Ecto neural progenitor cell (in vitro differentiated cells): ENCODE measurements at places on chromosomes 13 and 19.
A peak's percentile ranks its signal among the peaks of the same experiment; 100 is the strongest.

- DNase-seq, result no peak
Observed at GRCh38 chr13:50780201-50781015, 63.1 kb downstream of the DLEU7 start.

DNA sequence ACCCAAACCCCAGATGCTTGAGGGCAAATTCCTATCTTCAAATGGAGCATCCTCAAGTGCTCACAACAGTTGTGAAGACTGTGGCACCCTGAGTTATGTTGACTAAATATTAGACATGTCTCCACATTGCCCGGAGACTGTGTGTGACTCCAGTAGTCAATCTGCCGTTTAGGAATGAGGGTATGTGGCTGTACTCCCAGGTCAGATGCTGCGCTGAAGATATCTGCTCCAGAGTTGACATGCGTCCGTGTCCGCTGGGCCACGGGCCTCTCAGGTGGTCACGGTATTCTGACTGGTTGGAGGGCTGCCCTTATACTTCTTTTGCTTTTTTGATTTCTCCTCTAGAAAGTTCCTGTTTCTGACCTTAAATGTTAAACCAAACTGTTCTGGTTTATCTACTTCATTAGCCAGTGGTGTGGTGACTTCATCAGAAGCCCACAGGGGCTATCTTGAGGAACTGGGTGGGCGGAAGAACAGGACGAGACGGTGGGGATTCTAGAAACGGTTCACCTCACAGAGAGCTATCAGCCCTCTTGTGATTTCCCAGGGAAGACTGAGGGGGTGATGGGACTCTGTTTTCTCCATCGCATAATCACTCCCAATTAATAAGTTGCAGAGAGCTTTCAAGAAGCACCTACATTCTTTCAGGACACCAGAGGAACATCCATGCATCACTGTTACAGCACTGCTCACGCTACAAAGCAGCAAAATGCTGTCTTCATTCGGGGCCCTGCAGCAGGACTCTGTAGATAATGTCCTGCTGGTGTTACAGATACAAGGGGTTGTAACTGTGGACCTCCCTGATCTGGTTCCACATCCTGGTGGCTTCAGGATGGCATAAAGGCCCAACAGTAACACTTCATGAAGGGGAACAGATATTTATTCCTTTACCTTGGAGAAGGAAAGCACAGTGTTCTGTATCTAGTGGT is 1.3 kb upstream of the LCP1 start:
- DNase-seq, result no peak

DNA sequence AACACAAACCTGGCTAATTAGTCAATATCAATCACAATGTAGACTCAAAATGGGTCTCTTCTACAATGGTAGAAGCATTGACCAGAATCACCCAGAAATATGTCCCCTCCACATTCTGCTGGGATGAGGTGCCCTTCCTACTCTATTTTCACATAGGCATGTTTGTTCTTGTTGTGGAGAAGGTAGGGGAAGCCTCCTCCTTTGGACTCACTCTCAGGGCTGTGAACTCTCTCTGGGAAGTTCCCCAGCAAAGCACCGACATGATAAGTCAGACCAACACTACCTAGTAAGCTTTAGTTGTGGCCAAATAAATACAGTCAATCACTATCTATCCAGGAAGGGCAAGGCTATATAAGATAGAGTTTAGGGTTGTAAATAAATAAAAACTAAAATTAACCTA is 194.5 kb upstream of the UBL3 start:
- no peak for DNase-seq

DNA sequence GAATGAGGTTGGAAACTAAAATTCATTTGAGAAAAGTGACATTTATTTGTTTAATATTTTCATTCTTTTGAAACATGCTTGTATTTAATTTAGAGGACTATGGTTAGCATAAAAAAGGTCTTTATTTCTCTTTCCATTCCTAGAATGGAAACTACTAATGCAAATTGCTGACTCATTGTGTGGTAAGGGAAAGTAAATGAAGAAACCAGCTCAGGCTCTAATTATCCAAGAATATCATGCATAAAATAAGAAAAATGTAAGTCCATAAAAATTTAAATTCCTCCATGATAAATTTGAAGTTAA is 777.0 kb upstream of the SLITRK1 start:
- no peak for DNase-seq

DNA sequence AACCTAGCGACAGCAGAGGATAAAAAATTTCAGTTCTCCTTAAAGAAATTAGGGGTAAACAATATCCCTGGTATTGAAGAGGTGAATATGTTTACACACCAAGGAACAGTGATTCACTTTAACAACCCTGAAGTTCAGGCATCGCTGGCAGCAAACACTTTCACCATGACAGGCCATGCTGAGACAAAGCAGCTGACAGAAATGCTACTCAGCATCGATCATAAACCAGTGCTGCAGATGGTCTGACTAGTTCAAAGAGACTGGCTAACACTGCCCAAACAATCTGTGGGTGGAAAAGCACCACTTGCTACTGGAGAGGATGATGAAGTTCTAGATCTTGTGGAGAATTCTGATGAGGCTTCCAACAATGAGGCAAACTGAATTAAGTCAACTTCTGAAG is 19.9 kb upstream of the ACOD1 start:
- no peak for DNase-seq

- DNase-seq, result no peak
Observed at GRCh38 chr13:91162180-91162579, 185.3 kb upstream of the MIR17HG start.

GRCh38 chr13:42331009-42331408 is 59.1 kb downstream of the AKAP11 start:
- no peak for DNase-seq

GRCh38 chr19:40081411-40081810 is 9.3 kb downstream of the ZNF780A start:
- DNase-seq, result no peak

DNA sequence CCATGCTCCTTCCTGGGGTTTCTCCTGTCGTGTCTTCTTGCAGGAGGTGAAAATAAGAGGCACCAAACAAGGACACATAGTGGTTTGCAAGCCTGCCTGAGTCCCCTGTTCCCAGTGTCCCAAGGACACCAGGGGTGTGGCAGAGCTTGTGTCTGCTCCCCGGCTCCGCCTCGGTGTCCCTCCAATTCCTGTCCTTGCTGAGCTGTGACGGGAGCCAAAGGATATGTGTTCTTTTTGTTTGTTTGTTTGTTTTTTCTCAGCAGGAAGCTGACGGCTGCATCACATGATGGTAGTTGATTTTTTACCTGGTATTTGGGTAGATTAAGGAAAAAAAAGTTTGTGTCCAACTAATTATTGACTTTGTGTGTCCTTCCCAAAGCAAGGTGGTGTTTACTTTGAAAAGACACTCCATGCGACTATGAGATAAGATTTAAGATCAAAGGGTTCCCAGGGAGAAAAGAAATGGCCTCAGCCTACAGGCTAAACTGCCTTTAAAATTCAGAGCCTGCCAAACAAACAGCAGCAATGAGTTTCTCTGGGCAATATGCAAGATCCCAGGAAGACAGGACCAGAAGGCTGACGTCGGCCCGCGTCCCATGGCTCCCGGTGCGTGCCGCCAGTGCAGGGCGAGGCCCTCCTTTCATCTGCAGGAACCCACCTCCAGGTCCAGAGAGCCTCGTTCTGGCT is 50.8 kb upstream of the XPO4 start:
- no peak for DNase-seq

DNA sequence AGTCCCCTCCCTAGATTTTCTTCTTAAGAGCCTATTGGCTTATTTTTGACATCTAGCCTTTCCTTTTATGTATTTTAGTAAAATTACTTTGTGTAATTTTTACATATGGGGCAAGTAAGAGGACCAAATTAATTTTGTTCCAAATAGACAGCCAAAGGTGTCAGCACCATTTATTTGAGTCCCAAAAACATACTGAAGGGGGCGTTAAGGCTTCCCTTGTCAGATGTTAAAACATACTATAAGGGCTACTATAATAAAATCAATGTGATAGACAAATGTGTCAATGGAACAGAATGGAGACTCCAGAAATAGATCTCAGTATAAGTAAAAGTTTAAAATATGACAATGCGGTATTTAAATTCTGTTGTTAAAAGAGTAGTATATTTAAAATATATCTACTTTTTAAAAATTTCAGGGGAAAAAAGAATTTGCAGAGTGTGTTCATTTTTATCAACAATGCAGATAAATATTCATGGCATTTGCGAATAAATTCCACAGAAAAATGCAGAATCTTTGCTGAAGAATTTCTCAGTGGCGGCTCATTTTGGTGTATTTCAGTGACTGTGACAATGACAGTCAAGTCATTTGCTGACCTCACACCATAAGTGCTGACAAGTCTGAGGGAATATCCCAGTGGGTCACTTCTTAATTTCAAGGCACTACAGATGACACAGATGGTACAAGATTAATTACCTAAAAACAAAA is 133.7 kb downstream of the MTUS2 start:
- DNase-seq, result no peak

DNA sequence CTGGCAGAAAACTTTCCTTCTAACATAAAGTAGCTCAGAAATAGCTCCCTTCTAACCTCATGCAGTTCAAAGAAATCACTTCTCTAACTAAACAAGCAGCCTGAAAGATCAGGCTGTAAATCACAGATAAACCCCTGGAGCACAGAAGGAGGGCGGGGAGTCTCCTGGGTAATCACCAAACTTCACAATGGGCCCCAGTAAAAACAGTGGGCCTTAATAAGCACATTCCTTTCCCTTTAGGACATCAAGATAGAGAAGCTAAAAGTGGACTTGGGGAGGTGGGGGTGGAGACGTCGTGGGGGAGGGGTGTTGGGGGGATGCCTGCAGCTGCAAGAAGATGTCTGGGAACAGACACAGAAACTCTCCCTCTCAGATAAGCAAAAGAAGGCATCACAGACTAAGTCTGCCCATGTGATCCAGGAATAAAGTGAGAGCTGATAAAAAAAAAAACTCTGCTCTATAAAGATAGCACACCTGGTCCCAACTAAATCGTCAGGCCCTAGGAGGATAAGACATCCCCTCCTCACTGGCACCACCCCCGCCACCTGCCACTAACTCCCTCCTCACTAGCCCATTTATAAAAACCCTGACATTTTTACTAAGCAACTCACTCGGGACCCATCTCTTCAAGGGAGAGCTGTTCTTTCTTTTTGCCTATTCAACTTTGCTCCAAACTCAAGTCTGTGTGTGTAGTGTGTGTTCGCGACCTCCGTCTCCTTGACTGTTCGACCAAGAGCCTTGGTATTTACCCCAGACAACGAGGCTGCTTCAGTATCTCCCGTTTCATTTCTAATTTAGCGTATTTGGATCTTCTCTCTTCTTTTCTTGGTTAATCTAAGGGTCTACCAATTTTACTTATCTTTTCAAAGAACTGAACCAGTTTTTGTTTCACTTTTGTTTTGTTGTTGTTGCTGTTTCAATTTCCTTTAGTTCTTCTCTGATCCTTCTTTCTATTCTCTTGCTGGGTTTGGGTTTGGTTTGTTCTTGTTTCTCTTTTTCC is 31.7 kb downstream of the DNAJC15 start:
- peak; percentile 60 for DNase-seq

- no peak for DNase-seq
Observed at GRCh38 chr19:4034048-4035017, 26.8 kb downstream of the PIAS4 start.

GRCh38 chr13:33764716-33765115 is 53.2 kb upstream of the RFC3 start:
- no peak for DNase-seq

DNA sequence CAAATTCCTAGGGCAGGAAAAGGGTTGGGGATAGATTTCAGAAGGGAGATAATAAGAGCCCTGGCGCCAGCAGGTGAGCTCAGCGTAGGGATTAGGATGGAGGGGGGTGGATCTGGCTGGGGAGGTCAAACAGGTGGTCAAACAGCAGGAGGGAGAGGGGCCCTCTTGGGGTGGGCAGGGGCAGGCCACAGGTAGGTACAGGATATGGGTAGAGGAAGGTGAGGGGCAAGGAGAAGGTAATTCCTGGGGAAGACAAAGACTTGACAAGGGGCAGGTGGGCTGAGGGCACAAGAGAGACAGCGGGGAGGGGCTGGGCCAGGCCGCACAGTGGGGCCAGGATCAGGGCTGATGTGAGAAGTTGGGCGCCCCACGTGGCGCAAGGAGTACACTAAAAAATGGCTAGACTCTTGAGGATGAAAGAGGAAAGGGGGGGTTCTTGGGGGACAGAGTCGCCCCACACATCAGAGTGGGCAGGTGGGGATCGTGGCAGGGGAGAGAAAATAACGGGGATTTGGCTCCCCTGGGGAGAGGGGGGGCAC is 713 bp downstream of the KRI1 start:
- peak; percentile 72 for DNase-seq

- peak; percentile 25 for DNase-seq
Observed at GRCh38 chr19:29326351-29326750, 113.4 kb upstream of the UQCRFS1 start.

DNA sequence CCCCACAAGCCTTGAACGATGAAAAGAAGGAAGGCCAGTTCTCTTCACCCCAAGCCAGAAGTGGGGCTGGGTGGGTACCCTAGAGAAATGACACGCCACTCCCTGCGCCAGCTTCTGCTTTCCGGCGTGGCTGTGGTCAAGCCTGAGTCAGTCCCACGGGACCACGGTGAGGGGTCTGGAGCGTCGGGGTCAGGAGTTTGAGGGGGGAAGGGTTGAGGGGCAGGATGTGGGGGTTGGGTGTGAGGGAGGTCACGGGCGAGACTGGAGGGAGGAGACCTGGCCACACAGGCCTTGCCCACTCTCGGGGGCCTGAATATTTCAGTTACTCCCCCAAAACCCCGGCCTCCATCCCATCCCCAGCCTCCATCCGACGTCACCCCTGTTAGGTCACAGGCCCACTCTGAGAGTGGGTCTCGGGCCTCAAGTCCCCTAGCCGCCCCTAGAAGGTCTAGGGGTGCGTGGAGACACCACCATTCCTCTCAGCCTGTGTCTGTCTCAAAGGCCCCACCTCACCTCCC is 500 bp upstream of the IFI30 start:
- no peak for DNase-seq

DNA sequence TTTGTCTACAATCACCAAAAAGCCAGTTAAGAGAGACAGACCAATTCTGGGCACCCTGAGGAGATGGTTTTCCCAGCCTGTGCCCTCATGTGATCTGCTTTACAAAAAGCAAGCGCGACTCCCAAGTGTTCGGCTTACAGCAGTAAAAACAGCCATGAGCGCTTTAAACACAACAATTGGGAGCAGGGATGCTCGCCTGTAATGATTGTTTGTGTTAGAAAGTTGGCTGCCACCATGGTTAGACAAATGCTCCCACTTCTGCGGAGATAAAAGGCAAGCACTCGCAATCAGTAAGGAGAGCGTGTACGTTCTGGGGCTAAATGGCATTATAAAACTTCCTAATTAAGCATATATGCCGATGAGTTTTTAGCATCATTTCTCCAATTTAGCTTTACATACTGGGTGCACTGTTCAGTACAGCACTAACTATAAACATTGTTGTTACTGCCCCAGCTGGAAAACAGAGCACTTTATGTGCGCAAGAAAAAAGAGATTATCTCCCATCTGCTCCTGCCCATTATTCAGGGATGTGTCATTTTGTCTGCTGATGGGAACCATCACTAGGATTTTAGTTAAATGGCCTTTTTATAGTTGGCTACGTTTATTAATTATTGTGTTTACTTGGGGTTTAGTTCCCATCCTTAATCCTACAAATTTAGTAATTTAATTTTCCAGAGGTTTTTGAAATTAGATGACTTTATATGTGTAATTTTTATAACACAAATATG is 309.3 kb upstream of the MAB21L1 start:
- no peak for DNase-seq
